ENCODE measurements at places on chromosomes 1 and 21.

GRCh38 chr1:82706741-82707140 is 906.0 kb downstream of the ADGRL2 start:
- DNase-seq = no peak

DNA sequence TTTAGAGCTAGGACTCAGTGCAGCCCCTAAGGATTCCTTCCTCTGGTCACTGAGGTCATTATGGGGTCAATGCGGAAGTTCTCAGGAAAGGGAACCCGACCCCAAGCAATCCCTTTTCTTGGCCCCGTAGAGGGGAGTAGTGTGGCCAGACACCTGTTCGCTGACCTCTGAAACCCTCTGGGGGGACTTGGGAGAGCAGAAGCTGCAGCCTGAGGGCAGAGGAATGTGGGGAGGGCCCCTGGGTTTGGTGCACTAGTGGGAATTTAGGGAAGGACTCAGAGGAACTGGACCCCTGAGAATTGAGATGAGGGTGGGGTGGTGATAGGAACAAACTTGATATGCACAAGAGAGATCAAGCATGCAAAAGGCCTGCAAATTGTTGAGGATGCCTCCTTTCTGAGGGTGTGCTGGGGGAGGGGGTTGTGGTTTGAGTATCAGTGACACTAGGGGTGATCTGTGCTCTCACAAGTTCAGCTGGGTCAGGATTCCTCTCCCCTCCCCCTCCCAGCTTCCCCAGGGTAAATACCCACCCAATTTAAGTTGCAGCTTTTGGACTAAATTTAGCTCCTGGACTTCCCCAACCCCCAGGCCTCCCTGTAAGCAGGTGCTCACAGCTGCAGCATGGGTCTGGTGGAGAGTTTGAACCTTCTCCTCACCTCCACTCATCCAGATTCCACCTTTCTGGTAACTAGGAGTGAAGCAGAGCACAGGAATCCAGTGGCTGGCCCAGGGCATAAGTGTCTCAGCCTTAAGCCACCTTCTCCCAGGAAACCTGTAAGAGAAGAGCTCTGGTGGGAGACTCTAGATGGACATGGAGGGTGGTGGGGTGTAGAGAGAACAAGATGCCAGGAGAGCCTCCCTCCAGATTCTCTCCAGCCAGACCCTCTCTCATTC is 13.5 kb downstream of the ADAMTSL4 start:
- no peak for DNase-seq

DNA sequence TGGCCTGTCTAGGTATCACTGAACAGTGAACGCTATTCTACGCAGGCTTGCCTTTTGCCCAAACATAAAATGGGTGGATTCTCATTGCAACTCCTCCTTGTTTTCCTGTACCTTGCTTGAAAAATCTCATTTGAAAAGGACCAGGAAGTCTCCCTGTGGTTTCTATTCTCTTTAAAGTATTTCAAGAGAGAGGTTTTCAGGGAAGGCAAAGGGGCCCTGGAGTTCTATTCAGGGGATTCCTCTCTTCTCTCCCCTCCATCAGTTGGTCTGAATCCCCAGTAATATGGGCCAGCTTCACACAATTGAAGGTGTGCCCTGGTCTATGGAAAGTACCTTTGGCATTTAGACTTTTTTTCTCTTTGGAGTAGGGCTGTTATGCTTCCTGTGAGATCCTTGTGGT is 311.3 kb downstream of the RGS7 start:
- no peak for DNase-seq

GRCh38 chr1:97396463-97396862 is 524.4 kb downstream of the DPYD start:
- no peak for DNase-seq

GRCh38 chr1:119245881-119246280 is 105.4 kb upstream of the WARS2 start:
- no peak for DNase-seq

- DNase-seq = no peak
Measured at GRCh38 chr1:225484657-225485214, 56.9 kb upstream of the LBR start.

DNA sequence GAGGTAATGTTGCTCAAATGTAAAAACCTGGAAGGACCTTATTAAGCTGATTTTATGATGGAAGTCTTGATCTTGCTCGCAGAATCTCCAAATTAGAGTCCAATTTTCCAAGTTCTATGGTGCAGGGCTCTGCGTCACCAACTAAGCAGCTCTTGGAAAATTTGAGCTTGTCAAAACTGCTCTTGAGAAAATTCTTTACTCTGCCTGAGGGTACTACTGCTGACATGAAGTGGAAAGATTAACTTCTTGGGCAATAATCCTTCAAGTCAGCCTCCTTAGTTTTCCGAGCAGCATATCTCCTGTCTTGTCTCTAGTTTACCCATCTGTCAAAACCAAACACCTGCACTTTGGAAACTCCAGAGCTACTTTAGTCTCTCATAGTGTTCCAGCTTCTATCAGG is 293.7 kb downstream of the KCTD3 start:
- no peak for DNase-seq

DNA sequence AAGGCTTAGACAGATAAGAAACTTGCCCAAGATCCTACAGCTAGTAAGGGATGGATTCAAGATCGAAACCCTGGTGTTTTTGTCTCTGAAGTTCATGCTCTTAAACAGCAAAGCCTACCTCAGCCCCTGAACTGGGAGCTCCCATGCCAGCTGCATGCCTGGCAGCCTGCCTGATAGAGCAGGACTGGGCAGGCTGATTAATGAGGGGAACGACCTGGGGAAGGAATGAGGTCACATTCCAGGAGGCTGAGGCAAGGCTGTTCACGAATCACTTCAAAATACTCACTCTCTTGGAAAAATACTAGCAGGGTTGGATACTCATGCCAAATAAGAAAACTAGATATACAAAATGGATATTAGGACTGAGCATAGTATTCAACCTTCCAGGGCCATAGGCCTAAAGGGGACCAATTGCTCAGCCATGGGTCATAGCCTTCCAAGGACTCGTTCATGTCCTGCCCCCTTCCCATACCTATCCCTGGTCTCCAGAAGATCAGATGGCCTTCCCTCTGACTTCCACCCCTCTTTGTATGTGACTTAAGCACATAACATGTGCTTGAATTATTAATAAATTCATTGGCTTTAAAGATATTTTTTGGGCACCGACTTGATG is 15.6 kb upstream of the TACSTD2 start:
- no peak for DNase-seq

- no peak for DNase-seq
Measured at GRCh38 chr1:159009704-159010361, at the start of gene IFI16. Gene IFI16, plus strand, starts transcription at chr1:159009907. Its CDS starts 4,774 bp downstream, at chr1:159014681.

- DNase-seq = no peak
Measured at GRCh38 chr21:25563361-25564116, 43.7 kb downstream of the MRPL39 start.

GRCh38 chr1:19080721-19081120 is 124.2 kb upstream of the IFFO2 start:
- no peak for DNase-seq

GRCh38 chr21:46054031-46054430 is 43.9 kb upstream of the COL6A2 start:
- no peak for DNase-seq

DNA sequence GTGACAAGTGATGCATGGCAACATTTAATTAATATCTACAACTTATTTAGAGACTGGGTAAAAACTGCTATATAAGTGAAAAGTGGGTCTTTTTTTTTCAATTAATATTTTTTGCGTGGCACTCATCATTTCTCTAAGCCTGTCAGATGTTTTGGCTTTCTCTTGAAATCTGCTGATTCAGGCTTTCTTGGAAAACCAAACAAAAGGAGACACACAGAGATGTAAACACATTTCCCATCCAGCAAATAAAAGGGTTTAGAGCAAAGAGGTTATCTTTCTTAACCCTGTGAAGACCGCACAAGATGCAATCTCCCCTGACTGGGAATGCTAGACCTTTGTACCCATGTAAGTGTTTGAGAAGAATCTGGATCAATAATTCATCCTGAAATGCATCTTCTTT is 48.7 kb upstream of the PLXNA2 start:
- no peak for DNase-seq

- no peak for DNase-seq
Measured at GRCh38 chr1:153612755-153613331, at the start of gene S100A16. Gene S100A16, minus strand, starts transcription at chr1:153613137. Its CDS starts 4,986 bp downstream, at chr1:153608151.

DNA sequence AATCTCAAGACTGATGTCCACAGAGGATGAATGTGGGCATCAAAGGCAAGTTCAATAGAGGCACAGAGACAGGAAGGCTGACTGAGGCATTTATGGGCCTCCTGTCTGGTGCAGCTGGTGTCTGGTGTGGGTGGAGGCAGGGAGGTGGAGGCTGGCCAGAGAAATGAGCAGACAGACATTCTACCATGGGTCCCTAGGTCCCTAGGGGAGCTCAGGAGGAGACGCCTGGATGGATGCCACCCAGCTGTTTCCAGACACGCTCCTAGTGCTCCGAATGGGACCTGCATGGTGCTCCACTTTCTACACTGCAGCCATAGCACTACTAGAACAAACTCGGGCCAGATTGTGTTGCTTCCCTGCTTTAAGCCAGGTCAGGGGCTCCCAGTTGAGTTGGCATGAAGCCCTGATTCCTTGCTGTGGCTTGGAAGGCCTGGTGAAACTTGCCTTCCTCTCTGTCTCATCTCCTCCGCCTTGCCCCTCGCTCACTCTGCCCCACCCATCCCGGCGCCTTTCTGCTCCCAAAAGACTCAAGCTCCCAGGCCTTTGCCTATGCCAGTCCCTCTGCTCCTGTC is 25.3 kb downstream of the PADI2 start:
- no peak for DNase-seq

DNA sequence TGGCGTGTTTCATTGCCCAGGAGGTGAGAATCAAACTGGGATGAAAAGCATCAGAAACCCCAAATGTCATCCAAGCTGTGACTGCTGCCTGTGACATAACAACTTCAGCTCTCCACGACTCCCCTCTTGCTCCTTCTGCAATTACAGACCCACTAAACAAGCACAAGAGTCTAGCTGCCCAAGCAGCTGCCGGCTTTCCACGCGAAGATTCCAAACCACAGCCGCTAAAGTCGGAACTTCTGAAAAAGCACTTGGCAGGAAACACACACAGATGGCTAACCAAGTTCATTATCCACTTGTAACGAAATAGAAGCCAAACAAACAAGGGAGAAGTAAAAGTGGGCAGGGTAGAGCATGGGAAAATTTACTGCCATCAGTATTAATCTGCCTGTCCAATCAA is 198.1 kb downstream of the SLC35F3 start:
- no peak for DNase-seq

DNA sequence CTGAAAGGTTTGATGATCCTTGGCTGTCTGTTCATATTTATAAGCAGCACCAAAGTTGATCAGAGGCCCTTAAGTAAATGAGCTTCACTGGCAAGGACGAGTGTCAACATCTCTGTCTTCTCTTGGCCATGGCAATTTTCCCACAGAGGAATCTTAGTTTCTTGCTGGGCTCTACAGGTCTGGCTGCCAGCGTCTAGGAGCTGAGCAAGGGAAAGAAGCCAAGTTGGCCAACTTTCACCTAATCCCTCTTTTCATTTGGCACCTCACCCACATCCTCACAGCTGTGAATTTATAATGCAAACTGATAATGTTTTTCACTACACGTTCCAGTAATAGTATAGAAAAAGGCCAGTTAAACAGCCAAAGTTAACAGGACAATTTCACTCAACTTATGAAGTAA is 99.0 kb upstream of the LBR start:
- DNase-seq = no peak

GRCh38 chr1:177119311-177119710 is 45.2 kb downstream of the ASTN1 start:
- no peak for DNase-seq

GRCh38 chr1:158274797-158275196 is 14.9 kb upstream of the CD1C start:
- no peak for DNase-seq

DNA sequence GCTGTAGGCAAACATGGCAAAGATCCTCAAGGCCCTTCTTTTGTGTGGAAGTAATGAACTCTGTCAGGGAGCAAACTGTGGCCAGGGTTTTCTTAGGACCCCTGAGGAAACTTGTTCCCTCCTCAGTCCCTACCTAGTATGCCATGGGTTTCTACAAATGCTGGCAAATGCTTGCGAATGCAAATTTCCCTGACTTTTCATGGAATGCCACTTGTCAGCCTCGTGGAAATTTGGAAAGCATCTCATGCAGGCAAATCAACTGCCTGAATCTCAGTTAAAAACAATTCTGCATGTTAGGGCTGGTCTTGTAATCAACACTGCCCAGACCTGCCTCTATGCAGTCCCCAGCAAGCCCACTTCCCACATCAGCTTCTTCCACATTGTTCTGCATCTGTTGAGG is 334.9 kb upstream of the AJAP1 start:
- no peak for DNase-seq

- DNase-seq = no peak
Measured at GRCh38 chr1:196105901-196106300, 502.3 kb downstream of the KCNT2 start.

GRCh38 chr1:117600966-117601365 is 4.9 kb upstream of the TENT5C start:
- no peak for DNase-seq
